ENCODE measurements at places on chromosomes 3 and 15.

- no peak overlapping the region for H3K4me3 ChIP-seq
- no peaks in the 10 kb centered on the region for H3K4me1 ChIP-seq
- no peak overlapping the region for H3K27ac ChIP-seq
- no peak for DNase-seq
- no peaks in the 10 kb centered on the region for H3K27me3 ChIP-seq
Measured at GRCh38 chr3:133970916-133971315, 58.8 kb downstream of the SLCO2A1 start.

DNA sequence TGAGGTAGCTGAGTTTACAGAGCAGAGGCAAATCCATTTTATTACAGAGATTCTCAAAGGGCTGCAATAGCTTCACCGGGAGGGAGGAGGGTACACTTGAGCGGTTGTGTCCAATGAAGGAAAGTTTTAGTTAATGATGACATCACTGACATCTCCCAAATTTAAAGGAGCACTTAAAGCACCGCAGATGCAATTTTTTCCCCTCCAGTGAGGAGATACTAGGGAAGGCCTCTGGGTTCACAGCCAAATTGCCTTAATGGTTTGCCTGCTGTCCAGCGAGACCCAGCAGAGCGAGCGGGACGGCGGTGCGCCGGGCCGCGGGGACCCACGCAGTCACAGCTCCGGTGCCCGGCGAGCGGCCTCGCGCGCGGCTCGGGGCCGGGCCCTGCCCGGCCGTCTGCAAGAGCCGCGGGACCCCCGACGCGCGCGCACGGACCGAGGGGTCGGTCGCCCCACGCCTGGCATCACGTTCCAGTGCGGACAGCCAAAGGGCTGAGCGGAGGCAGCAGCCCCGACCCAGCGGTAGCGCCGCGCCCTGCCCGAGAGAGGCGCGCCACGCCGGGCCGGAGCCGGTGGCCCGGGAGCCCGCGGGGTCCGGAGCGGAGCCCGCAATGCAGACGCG lies 160.5 kb upstream of the CHRNA7 start:
- no peaks in the 10 kb centered on the region for H3K36me3 ChIP-seq
- peak overlapping the region; percentile 47 for H3K4me3 ChIP-seq
- peaks cover 3% of the 10 kb centered on the region for H3K4me1 ChIP-seq
- H3K27me3 ChIP-seq, result no peaks in the 10 kb centered on the region
- H3K27ac ChIP-seq, result no peak overlapping the region

DNA sequence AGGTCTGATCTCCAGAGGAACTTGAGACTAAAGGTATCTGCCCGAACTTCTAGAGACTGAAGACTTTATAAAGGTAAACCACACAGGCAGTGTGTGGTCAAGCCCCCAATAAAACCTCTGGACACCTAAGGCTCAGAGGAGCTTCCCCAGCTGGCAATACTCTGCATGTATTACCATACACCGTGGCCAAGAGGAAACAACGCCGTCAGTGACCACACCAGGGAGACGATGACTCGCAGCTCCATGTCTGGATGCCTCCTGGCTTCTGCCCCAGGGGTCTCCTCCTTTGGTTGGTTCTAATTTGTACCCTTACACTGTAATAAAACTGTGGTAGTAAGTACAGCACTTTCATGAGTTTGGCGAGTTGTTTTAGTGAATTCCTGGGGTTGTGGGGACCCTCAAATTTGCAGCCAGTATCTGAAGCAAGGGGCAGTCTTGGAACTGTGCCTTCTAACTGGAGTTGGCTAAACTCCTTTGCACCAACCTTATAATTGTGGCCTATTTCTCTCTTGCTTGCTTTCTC lies 32.1 kb upstream of the BCL2L10 start:
- DNase-seq, result no peak
- H3K4me1 ChIP-seq, result peaks cover under 1% of the 10 kb centered on the region
- H3K27ac ChIP-seq, result no peak overlapping the region
- no peaks in the 10 kb centered on the region for H3K27me3 ChIP-seq
- no peak overlapping the region for H3K4me3 ChIP-seq
- H3K36me3 ChIP-seq, result peaks cover 24% of the 10 kb centered on the region

GRCh38 chr3:149378478-149379309 lies 1.2 kb upstream of the TM4SF1 start:
- H3K27ac ChIP-seq, result no peak overlapping the region
- H3K27me3 ChIP-seq, result no peaks in the 10 kb centered on the region
- DNase-seq, result no peak
- H3K4me1 ChIP-seq, result peaks cover 3% of the 10 kb centered on the region

- DNase-seq, result no peak
- H3K4me3 ChIP-seq, result no peak overlapping the region
- no peaks in the 10 kb centered on the region for H3K36me3 ChIP-seq
- no peaks in the 10 kb centered on the region for H3K4me1 ChIP-seq
- no peaks in the 10 kb centered on the region for H3K27me3 ChIP-seq
- H3K27ac ChIP-seq, result no peak overlapping the region
Measured at GRCh38 chr3:161081633-161082032, 23.5 kb downstream of the B3GALNT1 start.

DNA sequence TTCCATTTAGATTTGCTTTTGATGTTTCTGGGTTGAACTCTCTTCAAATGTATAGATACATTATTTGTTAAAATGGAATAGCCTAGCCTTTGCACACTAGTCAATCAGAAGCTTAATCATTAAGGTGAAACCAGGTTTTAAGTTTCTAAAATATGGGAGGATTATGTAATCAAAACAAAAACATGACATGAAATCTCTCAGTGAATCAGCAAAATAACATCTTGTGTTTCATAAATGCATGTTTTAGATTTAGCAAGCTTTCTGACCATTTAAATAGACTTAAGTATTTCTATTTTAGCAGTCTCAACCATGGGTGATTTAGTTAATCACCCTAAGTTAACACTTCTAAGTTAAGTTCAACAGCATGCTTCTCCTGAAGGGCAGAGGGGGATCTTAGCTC lies 11.3 kb downstream of the GTF2E1 start:
- H3K4me1 ChIP-seq, result no peaks in the 10 kb centered on the region
- no peak for DNase-seq
- no peak overlapping the region for H3K27ac ChIP-seq
- no peaks in the 10 kb centered on the region for H3K27me3 ChIP-seq

- H3K27ac ChIP-seq, result no peak overlapping the region
- H3K27me3 ChIP-seq, result peaks cover 99% of the 10 kb centered on the region
- peaks cover 26% of the 10 kb centered on the region for H3K36me3 ChIP-seq
- no peaks in the 10 kb centered on the region for H3K4me1 ChIP-seq
Measured at GRCh38 chr15:76340803-76341365, 4.3 kb downstream of the ISL2 start.

DNA sequence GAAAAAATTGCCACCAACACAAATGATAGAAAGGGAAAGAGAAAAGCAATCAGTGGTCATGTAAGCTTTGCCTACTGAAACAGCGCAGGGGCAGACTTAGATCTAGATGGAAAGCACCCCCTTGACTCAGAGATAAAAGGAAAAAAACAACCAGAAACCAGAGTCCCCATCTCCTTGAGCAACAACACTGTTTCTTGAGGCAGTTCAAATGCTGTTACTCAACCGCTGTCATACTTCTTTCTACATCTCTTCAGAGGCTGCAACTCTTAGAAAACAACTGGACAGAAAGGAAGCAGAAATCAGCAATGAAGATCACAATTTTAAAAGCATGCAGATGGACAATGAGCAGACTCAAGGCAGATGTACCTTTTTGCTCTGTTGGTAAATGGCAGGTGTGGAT lies 36.5 kb downstream of the FSIP1 start:
- no peak overlapping the region for H3K4me3 ChIP-seq
- H3K27me3 ChIP-seq, result no peaks in the 10 kb centered on the region
- no peak overlapping the region for H3K27ac ChIP-seq
- no peaks in the 10 kb centered on the region for H3K36me3 ChIP-seq
- no peak for DNase-seq

GRCh38 chr3:56998076-56998529 lies 62.4 kb upstream of the SPATA12 start:
- no peaks in the 10 kb centered on the region for H3K36me3 ChIP-seq
- H3K27me3 ChIP-seq, result no peaks in the 10 kb centered on the region
- no peak overlapping the region for H3K27ac ChIP-seq
- H3K4me3 ChIP-seq, result no peak overlapping the region
- no peak for DNase-seq

DNA sequence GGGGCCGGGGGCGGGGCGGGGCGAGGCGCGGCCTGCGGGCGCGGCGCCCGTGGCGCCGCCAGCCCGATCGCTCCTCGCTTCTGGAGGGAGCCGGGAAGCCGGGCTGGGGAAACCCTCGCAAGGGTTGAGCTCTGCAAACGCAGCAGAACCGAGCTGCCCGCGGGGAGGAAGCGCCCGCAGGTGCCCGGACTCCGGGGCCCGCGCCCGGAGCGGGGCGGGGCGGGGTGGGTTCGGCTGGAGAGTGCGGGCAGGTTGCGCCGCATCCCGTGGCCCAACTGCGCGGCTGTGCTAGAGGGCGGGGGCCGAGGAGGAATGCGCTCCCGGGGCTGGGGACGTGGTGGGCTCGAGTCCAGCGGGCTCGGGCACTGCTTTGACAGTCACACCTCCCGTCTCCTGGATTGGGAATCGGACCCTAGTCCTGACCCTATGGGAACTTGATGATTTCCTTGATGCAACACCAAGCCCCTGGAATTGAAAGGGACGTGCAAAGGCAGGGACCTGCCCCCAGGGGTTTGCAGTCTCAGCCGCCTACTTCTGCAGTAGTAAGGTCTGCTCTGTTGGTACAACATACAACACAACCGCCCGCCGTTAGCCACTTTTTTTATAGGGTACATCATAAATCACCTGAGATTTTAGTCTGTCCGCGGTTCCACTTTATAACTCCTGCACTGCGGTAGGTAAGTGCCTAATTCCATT lies 34.3 kb downstream of the ZBTB38 start:
- peak overlapping the region; percentile 71 for H3K4me3 ChIP-seq
- peaks cover 5% of the 10 kb centered on the region for H3K27me3 ChIP-seq
- peak; percentile 77 for DNase-seq
- peaks cover 7% of the 10 kb centered on the region for H3K4me1 ChIP-seq
- H3K27ac ChIP-seq, result peak overlapping the region; percentile 54

- H3K27me3 ChIP-seq, result no peaks in the 10 kb centered on the region
- H3K36me3 ChIP-seq, result no peaks in the 10 kb centered on the region
- no peak overlapping the region for H3K4me3 ChIP-seq
- no peaks in the 10 kb centered on the region for H3K4me1 ChIP-seq
Measured at GRCh38 chr3:147038481-147038880, 367.9 kb downstream of the ZIC4 start.

- no peaks in the 10 kb centered on the region for H3K4me1 ChIP-seq
- H3K4me3 ChIP-seq, result no peak overlapping the region
- no peak overlapping the region for H3K27ac ChIP-seq
Measured at GRCh38 chr3:185330644-185331043, 32.3 kb upstream of the MAP3K13 start.
